Nucleus accumbens (tissue), 56 donors: ENCODE measurements at places on chromosomes 5 and 9.

- DNase-seq: no peak
Measured at GRCh38 chr9:127739614-127740330, 4.7 kb upstream of the TOR2A start.

GRCh38 chr9:26947736-26948135, 694 bp upstream of the PLAA start:
- no peak for DNase-seq

DNA sequence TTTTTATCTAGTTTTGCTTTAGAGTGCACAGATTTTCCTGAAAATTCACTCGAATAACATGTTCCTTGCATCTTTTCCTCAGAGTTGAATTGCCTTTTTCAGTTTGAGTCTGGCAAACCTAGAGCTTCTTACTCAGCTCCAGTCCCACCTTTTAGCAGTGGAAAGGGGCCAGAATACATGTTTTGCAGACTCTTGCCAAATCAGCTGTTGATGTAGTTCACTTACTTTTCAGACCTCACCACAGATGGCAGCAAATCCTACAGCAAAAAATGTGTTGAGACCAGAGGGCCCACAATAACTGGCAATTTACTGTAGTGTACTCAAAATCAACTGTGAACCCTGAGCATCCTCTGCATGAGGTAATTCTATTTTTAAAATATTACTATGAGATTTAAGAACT, 545.2 kb upstream of the ACO1 start:
- DNase-seq: no peak

- DNase-seq: no peak
Measured at GRCh38 chr5:151040211-151040747, 19.9 kb downstream of the GPX3 start.

DNA sequence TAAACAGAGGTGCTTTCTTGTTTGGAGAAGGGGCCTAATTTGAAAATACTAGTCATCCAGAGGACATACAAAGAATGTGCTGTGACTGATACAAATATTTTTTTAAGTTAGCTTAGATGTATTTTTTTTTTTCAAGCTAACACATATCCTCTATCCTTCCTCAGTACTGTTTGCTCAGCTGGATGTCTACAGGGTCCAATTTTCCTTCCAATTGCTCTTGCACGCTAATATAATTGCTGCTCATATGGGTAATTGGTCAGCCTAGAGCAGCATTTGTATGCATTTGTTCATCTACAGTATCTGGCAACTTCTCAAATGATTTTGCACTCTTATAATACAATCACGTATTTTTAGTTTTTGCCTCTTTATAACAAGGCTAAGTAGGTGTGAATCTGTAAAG, 84.7 kb downstream of the ZDHHC21 start:
- DNase-seq: no peak

DNA sequence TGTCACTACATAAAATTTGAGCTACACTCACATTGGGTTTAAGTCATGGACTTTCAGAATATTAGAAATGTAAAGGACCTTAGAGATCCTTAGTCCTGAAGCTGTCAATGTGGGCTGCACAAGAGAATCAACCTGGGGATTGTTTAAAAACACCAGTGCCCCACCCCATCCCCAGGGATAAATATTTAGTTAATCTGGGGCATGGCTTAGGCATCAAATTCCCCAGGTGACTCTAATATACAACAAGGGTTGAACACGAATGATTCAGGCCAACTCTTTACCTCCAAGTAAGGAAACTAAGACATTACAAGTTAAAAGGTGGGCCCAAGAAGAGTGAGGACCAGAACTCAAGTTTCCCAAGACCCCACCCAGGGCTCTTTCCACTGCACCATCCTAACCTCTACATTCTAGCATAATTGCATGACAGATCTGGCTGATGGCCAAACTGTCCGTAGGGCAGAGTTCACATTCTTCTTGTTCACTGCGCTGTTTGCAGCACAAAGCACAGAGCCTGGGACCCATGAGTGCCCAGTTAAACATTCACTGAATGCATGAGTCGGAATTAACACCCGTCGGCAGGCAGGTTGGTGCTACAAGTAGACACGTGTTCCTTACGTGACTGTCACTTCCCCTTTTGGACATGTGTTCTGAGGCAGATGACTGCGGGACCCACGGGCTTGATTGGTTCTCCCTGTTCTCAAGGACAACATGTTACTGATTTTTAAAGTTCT, 25.2 kb downstream of the CYFIP2 start:
- DNase-seq: no peak

GRCh38 chr9:100125910-100126309, 26.9 kb downstream of the INVS start:
- no peak for DNase-seq

DNA sequence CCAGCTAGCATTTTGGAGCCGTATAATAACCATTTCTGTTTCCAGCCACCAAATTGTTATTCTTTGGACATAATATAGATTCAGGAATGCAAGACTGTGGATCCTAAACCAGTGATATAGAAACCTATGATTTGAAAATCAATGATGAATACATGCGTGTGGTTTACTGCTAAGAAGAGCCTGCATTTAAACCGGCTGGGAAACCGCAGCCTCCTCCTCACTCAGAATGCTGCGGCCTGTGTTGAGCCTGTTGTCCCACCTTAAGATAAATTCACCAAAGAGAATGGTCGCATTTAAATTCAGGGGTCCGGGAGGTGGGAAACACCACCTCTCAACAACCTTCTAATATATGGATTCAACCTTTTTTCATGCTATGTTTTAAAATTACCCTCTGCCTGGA, 148.0 kb downstream of the MEF2C start:
- no peak for DNase-seq

- DNase-seq: peak; percentile 43
Measured at GRCh38 chr9:97386733-97387503, 25.0 kb upstream of the TDRD7 start.

DNA sequence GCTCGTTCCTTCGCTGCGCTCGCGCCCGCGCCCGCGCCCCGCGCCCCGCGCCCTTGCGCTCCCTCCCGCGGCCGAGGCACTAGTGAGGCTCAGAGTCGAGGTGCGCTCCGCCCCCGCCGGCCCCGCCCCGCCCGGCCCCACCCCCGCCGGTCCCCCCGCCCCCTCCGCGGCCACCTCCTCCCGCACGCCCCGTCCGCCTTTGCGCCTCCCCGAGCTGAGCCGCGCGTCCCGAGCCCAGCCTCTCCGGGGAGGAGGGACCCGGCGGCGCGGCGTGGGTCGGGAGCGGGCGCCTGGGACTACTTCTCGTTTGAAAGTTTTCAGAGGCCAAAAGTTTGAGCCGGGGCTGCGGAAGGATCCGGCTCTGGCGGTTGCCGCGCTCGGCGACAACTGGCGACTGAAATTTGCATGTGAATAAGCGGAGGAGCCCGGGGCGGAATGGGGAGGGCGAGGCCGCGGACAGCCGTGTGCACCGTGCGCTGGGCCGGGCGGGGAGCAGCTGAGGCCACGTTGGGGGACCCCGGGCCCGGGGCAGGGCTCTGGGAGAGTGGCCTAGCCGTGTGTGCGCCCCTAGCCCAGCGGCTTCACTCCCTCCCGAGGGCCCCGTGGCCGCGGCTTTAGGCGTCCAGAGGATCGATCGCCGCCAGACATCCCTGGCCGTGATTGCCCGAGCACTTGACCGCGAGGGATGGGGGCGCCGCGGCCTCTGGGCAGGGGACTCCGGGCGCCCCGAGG, at the start of gene NOTCH1:
NOTCH1 (minus strand) TSS at position 84 of the 732 bp plus-strand sequence. CDS start 262 bp downstream, outside the sequence.
- DNase-seq: peak; percentile 69

DNA sequence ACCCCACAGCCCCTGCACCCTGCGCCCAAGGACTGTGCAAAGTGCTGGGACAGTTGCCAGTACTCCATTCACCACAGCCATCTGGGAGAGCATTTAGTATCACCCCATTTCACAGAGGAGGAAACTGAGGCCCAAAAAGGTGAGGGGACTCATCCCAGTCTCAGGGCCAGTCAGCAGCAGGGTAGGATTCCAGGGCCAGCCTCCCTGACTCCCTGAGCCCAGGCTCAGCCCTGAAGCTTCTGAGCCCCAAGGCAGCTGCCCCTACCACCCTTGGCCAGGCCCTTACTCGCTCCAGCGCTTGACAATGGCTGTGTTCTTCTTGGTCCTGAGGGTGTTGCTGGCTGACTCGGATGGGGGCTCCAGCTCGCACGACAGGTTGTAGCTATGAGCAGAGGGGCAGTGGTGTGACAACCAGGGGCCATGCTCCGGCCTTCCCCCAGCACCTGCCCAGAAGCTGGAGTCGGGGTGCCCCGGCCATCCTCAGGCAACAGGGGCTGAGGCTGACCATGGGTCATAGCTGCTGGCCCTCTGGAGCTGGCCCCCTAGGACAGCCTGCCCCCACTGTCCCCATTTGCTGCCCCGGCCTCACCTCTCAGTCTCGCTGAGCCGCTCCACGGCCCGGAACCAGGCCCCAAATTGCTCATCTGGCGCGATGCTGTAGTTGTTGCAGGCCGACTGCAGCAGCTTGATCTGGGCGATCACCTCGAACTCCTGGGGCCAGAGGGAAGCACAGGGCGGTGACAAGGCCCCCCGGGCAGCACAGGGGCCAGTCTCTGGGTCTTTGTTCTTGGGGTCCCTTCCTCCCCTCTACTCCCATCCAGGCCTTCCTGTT, 18.6 kb downstream of the RALGDS start:
- DNase-seq: no peak

DNA sequence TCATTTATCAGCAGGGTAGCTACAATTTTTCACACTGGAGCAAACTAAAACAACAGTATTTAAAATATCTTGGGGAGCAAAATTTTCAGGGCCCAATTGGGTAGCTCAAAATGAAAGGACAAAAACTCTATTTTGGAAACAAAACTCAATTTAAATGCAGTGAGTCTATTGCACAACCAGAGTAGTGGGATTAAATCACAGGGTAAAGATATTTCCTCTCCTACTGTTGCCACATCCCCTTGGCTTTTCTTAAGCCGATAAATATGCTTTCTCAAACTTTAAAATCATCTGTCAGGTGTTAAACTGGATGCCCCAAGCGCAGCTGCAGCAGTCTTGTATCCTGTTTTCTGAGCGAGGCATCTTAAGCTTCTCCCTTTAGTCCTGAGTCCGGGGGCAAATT, 1474.3 kb upstream of the CDH9 start:
- no peak for DNase-seq

GRCh38 chr5:173451651-173452050, 123.4 kb upstream of the STC2 start:
- DNase-seq: no peak

GRCh38 chr5:69202497-69202896, 13.1 kb downstream of the CENPH start:
- no peak for DNase-seq

DNA sequence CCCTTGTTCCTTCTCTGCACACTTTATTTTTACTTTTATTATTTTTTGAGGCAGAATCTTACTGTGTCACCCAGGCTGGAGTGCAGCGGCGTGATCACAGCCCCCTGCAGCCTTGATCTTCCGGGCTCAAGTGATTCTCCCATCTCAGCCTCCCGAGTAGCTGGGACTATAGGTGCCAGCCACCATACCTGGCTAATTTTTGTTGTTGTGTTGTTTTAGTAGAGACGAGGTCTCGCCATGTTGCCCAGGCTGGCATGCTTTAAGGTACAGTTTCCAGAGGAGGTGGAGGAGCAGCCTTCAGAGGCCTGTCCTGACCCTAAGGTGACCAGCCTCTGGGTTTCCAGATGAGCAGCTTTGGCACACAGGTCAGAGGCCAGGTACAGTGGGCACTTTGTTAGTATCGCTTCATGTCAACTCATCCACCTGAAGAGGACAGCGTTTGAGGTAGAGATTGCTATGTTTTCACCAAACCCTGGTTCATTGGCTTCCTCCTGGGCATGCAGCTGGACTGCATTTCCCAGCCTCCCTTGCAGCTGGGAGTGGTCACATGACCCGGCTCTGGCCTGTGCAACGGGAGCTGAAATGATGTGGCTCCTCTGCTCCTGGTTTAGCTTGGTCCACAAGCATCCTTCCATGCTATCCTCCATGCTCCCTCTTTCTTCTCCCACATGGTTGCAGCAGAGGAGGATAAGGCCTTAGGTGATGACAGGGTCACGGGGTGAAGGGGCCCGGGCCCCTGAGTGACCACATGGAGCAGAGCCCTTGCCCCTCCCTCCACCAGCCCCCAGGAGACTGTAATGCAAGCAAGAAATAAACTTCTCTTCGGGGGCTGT, 139.3 kb upstream of the IER5L start:
- DNase-seq: peak; percentile 48

GRCh38 chr9:127524373-127524772, 73.1 kb downstream of the LRSAM1 start:
- DNase-seq: no peak

DNA sequence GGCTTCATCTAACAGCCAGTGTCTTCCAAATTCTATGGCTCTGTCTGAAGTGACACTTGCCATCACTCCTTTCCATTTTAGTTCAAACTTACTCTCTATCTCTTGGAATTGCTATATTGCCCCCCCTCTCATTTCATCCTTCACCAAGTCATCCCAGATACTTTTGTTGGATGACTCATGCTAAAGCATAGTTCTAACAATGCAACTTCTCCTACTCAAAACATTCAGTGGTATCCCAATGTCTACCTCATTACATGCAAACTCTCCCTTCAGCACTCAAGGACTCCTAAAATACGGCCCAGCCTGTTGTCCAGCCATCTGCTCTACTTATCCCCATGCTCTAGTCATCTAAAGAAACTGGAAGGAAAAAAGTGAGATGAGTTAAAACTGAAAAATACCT, 171.6 kb downstream of the RASEF start:
- DNase-seq: no peak

- no peak for DNase-seq
Measured at GRCh38 chr5:172051643-172052339, 45.4 kb upstream of the FBXW11 start.

- DNase-seq: no peak
Measured at GRCh38 chr5:180389252-180390101, 36.3 kb upstream of the GFPT2 start.

- DNase-seq: no peak
Measured at GRCh38 chr5:107500347-107500746, 170.4 kb downstream of the EFNA5 start.

DNA sequence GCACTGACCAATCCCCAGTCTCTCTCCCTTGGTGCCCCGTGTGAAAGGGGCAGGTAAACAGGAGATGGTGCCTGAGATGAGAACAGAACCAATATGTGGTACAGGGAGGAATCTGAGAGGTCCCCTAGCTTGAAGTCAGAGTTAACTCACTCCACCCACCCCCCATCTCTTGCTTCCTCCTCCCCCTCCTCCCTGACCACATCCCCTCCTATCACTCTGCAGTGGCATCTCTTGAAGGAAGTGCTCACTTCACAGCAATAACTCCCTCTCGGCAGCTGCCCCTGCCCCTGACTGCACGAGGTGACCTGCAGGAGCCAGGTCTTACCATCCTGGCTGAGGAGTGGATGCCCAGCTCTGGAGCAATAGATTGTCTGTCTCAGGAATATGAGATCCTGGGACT, 224.0 kb downstream of the GAS1 start:
- no peak for DNase-seq

- DNase-seq: no peak
Measured at GRCh38 chr5:91281401-91281800, 101.7 kb downstream of the ARRDC3 start.

GRCh38 chr9:104826079-104826775, 62.3 kb downstream of the NIPSNAP3B start:
- no peak for DNase-seq

GRCh38 chr9:93188426-93189368, 4.8 kb downstream of the WNK2 start:
- no peak for DNase-seq

GRCh38 chr5:110034056-110034600, 344.4 kb downstream of the MAN2A1 start:
- DNase-seq: no peak

- DNase-seq: no peak
Measured at GRCh38 chr9:98080780-98081179, 24.2 kb downstream of the NANS start.
